Natural killer cell treated with Interleukin-12 subunit alpha and Interleukin-12 subunit beta and Interleukin-15 and Interleukin-18, amount 100 ng/mL, for 72 hours (primary cell): ENCODE measurements at places on chromosomes 5 and 9. TPM values are rescaled to one million over a fixed set of nuclear protein-coding genes. Genes with fewer than 3 reads are reported as not detected.
A peak's percentile ranks its signal among the peaks of the same experiment; 100 is the strongest.

DNA sequence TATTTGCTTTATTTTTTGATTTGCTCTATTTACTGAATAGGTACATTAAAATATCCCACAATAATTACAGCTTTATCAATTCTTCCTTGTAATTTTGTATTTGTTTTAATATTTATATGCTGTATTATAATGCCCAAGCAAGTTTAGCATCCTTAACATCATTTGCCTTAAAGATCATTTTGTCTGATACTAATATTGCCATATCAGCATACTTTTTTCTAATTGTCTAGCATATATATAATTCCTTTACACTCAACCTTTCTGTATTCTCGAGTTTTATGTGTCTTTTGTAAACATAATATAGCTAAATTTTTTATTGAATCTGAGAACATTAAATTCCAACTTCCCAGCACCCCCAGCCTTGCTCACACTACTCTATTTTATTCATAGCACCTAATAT is 64.7 kb downstream of the P4HA2 start:
- H3K27ac ChIP-seq = no peak overlapping the region
- no peak overlapping the region for H3K4me3 ChIP-seq
- DNase-seq = no peak
- peaks cover 2% of the 10 kb centered on the region for H3K27me3 ChIP-seq
- peaks cover 2% of the 10 kb centered on the region for H3K36me3 ChIP-seq

- H3K27me3 ChIP-seq = peaks cover 39% of the 10 kb centered on the region
- H3K27ac ChIP-seq = no peak overlapping the region
- no peak overlapping the region for H3K4me3 ChIP-seq
- no peaks in the 10 kb centered on the region for H3K36me3 ChIP-seq
- no peaks in the 10 kb centered on the region for H3K4me1 ChIP-seq
Measured at GRCh38 chr9:124054582-124055227, 43.1 kb downstream of the LHX2 start.

GRCh38 chr5:119522841-119523240 is 70.5 kb downstream of the HSD17B4 start:
- no peak for DNase-seq
- H3K27me3 ChIP-seq = no peaks in the 10 kb centered on the region
- H3K4me3 ChIP-seq = no peak overlapping the region

DNA sequence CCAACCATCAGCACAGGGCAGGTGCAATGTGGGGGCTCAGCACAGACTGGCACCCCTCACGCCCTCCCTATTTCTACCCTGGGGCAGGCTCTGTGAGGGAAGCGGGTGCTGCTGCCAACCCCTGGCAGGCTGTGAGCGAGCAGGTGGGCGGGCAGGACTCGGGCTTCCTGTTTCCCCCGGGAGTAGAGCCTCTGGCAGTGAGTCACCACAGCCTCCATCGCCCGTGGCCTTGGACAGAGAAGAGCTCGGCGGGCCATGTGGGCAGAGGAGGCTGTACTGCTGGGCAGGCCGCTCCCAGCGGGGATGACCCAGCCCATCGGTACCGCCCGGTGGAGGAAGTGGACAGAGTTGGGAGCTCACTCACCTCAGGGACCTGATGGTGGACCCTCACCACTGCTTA is 16.6 kb downstream of the KCNT1 start:
- no peak overlapping the region for H3K4me3 ChIP-seq
- H3K27ac ChIP-seq = no peak overlapping the region
- no peak for DNase-seq
- H3K36me3 ChIP-seq = no peaks in the 10 kb centered on the region
- H3K27me3 ChIP-seq = peaks cover 17% of the 10 kb centered on the region

DNA sequence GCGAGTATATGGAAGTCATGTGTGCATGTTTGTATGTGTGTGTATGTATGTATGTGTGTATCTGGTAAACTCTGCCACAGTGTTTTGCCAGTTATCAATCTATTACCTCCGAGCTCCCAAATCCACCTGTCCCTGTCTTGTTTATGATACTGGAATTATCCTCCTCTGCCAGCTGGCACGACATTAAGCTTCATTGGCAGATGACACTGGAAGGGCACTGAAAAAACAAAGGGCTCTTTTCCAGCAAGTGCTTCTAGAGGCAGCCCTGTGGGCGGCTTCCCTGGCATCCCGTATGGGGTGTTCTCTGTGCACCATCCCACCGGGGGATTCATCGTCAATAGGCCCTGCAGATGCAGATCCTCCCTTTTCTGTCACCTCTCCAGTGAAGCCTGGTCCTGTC is 221.5 kb downstream of the MSX2 start:
- no peaks in the 10 kb centered on the region for H3K36me3 ChIP-seq
- no peaks in the 10 kb centered on the region for H3K4me1 ChIP-seq
- H3K27ac ChIP-seq = no peak overlapping the region
- DNase-seq = no peak
- no peak overlapping the region for H3K4me3 ChIP-seq

GRCh38 chr9:34986540-34987047 is 3.0 kb upstream of the DNAJB5 start:
- H3K27me3 ChIP-seq = no peaks in the 10 kb centered on the region
- H3K4me3 ChIP-seq = peak overlapping the region; percentile 10
- H3K36me3 ChIP-seq = no peaks in the 10 kb centered on the region
- H3K27ac ChIP-seq = peak overlapping the region; percentile 19

- H3K4me3 ChIP-seq = no peak overlapping the region
- no peaks in the 10 kb centered on the region for H3K36me3 ChIP-seq
- DNase-seq = no peak
- H3K4me1 ChIP-seq = no peaks in the 10 kb centered on the region
- H3K27ac ChIP-seq = no peak overlapping the region
- H3K27me3 ChIP-seq = peaks cover 9% of the 10 kb centered on the region
Measured at GRCh38 chr9:131043087-131043486, 34.1 kb downstream of the LAMC3 start.

DNA sequence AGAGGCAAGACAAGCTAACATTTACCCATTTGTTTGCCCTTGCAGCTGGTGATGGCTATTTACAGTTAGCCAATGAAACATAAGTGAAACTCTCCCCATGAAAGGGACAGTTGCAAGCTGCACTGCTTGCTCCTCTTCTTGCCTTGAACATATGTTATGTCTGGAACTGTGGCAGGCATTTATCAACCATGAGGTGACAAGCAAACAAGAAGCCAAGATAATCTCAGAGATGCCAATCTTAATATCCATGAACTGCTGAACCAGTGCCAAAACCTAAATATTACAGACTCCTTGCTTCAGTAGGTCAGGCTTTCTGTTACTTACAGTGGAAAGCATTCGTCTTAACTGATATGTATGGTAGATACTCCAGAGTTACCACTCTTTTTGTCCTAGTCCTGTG is 133.4 kb downstream of the ACTBL2 start:
- peaks cover 4% of the 10 kb centered on the region for H3K27me3 ChIP-seq
- no peak overlapping the region for H3K27ac ChIP-seq
- DNase-seq = no peak
- no peaks in the 10 kb centered on the region for H3K4me1 ChIP-seq
- no peaks in the 10 kb centered on the region for H3K36me3 ChIP-seq
- H3K4me3 ChIP-seq = no peak overlapping the region

GRCh38 chr5:31995714-31996113 is 178.4 kb downstream of the GOLPH3 start:
- no peaks in the 10 kb centered on the region for H3K4me1 ChIP-seq
- no peak for DNase-seq
- no peaks in the 10 kb centered on the region for H3K36me3 ChIP-seq
- no peak overlapping the region for H3K4me3 ChIP-seq

DNA sequence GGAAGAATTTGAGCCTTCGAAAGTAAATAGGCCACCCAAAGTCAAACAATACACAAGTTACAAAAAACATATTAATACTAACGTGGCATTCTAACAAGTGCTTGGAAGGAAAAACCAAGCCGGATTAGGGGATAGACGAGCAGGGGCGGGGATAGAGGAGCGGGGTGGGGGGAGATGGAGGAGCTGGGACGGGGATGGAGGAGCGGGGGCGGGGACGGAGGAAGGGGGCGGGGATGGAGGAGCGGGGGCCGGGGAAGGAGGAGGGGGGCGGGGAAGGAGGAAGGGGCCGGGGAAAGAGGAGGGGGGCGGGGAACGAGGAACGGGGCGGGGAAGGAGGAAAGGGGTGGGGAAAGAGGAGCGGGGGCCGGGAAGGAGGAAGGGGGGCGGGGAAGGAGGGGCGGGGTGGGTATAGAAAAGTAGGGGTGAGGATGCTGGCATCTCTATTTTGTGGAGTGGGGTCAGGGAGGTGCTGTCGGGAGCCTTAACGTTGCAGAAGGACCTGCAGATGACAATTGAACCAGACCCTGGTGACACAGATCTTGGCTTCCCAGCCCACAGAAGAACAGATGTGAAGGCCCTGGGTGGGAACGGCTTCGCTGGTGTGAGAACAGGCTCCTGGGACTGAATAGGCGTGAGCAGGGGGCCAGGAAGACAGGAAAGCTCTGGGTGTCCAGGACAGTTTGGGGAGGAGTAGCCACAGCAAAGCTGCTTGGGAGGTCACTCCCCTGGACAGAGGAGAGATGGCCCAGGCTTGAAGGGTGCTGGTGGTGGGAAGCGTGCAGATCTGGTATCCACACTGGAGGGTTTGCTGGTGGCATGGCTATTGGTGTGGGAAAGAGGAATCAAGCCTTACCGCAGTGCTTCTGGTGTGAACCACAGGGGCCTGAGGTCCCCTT is 233.3 kb upstream of the DAP start:
- no peaks in the 10 kb centered on the region for H3K36me3 ChIP-seq
- no peak overlapping the region for H3K4me3 ChIP-seq
- H3K27ac ChIP-seq = no peak overlapping the region
- no peak for DNase-seq
- no peaks in the 10 kb centered on the region for H3K4me1 ChIP-seq

GRCh38 chr5:147887930-147888329 is 9.4 kb downstream of the SCGB3A2 start:
- peaks cover 52% of the 10 kb centered on the region for H3K27me3 ChIP-seq
- no peak for DNase-seq
- no peak overlapping the region for H3K4me3 ChIP-seq
- H3K27ac ChIP-seq = no peak overlapping the region
- no peaks in the 10 kb centered on the region for H3K36me3 ChIP-seq

- H3K4me1 ChIP-seq = peaks cover 8% of the 10 kb centered on the region
- H3K36me3 ChIP-seq = no peaks in the 10 kb centered on the region
- H3K27ac ChIP-seq = no peak overlapping the region
- H3K4me3 ChIP-seq = no peak overlapping the region
Measured at GRCh38 chr5:52502460-52502999, 285.2 kb upstream of the ITGA1 start.

GRCh38 chr9:72948575-72949243 is 4.1 kb downstream of the ALDH1A1 start:
- DNase-seq = no peak
- no peaks in the 10 kb centered on the region for H3K36me3 ChIP-seq
- no peak overlapping the region for H3K4me3 ChIP-seq
- H3K4me1 ChIP-seq = no peaks in the 10 kb centered on the region

DNA sequence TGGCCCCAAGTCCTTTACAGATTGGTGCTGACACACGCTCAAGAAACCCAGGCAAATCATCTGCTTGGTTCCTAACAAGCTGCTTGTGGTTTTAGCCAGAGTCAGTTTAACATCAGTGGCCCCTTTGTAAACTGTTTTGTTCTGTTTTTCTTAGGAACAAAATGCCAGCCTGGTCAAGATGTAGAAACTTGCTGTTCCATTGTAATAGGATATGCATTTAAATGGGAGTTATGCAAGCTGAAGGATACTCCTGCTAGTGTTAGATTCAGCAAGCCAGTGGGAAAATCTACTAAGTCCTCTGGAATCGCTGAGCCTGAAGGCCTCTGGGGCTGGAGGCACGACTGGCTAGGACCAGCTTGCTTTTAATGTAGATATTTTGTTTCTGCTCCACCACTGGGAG is 391.1 kb downstream of the TLE4 start:
- H3K36me3 ChIP-seq = no peaks in the 10 kb centered on the region
- H3K27me3 ChIP-seq = peaks cover 32% of the 10 kb centered on the region
- no peak overlapping the region for H3K27ac ChIP-seq
- H3K4me1 ChIP-seq = no peaks in the 10 kb centered on the region

GRCh38 chr5:8839361-8840055 is 706.4 kb downstream of the SEMA5A start:
- H3K4me3 ChIP-seq = no peak overlapping the region
- H3K36me3 ChIP-seq = no peaks in the 10 kb centered on the region
- no peak overlapping the region for H3K27ac ChIP-seq
- no peak for DNase-seq

GRCh38 chr5:45622365-45622764 is 73.8 kb downstream of the HCN1 start:
- H3K4me3 ChIP-seq = no peak overlapping the region
- H3K4me1 ChIP-seq = no peaks in the 10 kb centered on the region
- no peak overlapping the region for H3K27ac ChIP-seq
- H3K27me3 ChIP-seq = no peaks in the 10 kb centered on the region

- no peaks in the 10 kb centered on the region for H3K36me3 ChIP-seq
- peak overlapping the region; percentile 84 for H3K4me3 ChIP-seq
- peaks cover 51% of the 10 kb centered on the region for H3K4me1 ChIP-seq
Measured at GRCh38 chr9:36486329-36486932, 86.3 kb upstream of the MELK start.

DNA sequence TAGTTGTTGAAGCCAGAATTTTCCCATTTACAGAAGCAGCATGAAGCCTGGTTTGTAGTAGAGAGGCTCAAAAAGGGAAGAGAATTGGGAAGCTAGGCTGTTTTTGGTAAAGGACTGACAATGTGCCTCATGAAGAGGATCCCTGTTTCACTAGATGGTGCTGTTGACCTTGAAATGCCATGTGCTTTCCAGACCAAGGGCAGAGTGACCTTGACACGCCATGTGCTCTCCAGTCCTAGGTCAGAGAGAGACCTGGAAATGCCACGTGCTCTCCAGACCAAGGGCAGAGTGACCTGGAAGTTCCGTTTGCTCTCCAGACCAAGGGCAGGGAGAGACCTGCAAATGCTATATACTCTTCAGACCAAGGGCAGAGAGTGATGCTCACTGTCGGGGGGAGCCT is 32.0 kb downstream of the UNC13B start:
- H3K27me3 ChIP-seq = peaks cover 17% of the 10 kb centered on the region
- H3K4me3 ChIP-seq = no peak overlapping the region
- DNase-seq = no peak
- H3K36me3 ChIP-seq = peaks cover 10% of the 10 kb centered on the region

Gene GLRA1
- not detected for total RNA-seq

Gene ZNF300
- total RNA-seq = 4.0 TPM

Gene NAIP
- 7.7 TPM for total RNA-seq

Gene RNF208
- total RNA-seq = 1.4 TPM

Gene SCGB3A2
- not detected for total RNA-seq

Gene MARCHF3
- 19.2 TPM for total RNA-seq

Gene PCDHA9
- not detected for total RNA-seq

Gene TAF11L11
- total RNA-seq = not detected

Gene PPP3R2
- total RNA-seq = not detected

Gene SH3GL2
- not detected for total RNA-seq

Gene MARCOL
- total RNA-seq = not detected

Gene IL3
- total RNA-seq = 0.36 TPM
